Mucosa of gallbladder (tissue), 1 donor: ENCODE measurements at places on chromosomes 6 and 20.

- no peak for DNase-seq
Observed at GRCh38 chr6:119444642-119445557, 95.3 kb upstream of the MAN1A1 start.

DNA sequence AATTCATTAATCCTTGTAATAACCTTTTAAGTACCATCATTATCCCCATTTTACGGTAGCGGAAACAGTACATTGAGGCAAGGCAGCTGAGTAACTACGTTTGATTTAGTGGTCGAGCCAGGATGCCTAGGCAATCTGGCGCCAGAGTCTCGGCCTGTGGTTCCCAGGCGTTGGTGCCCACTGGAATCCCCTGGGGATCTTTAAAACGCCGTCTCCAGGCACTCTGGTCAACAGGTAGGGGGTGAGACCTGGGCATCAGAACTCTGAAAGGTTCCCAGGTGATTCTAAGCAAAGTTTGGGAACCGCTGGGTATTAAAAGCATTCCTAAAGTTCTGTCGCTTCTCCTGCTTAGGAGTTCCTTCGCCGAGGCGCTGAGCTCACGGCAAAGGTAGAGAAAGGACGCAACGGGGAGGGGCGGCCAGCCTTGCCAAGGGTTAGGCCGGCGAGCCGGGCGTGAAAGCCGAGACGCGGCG is 939 bp downstream of the DTNBP1 start:
- no peak for DNase-seq

- DNase-seq: no peak
Observed at GRCh38 chr6:156336089-156336488, 441.1 kb upstream of the ARID1B start.

- no peak for DNase-seq
Observed at GRCh38 chr6:29486577-29486976, 1.2 kb downstream of the MAS1L start.

DNA sequence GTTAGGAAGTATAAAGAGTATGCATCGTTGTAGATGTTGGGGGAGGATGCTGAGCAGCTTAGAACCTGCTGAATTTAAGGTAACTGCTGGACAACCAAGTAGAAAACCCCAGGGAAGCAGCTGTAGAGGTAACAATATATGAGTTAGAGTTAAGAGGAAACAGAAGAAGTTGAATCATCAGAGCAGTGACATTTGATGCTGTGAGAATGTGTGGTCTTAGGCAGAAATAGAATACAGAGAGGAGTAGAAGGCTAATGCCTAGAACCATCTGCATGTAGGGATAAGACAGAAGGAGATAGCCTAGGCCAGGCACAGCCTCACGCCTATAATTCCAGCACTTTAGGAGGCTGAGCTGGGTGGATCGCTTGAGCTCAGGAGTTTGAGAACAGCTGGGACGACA is 22.6 kb upstream of the DYNLRB1 start:
- no peak for DNase-seq

- DNase-seq: no peak
Observed at GRCh38 chr20:8740265-8740664, 328.6 kb upstream of the PLCB4 start.
